Activated CD4-positive, alpha-beta T cell treated with anti-CD3 and anti-CD28 coated beads, Interleukin-2, amount 10 ng/mL, durations not matched to agents 7 days and 5 days (primary cell): ENCODE measurements at places on chromosomes 16 and 17. TPM values are rescaled to one million over a fixed set of nuclear protein-coding genes. Genes with fewer than 3 reads are reported as not detected.

DNA sequence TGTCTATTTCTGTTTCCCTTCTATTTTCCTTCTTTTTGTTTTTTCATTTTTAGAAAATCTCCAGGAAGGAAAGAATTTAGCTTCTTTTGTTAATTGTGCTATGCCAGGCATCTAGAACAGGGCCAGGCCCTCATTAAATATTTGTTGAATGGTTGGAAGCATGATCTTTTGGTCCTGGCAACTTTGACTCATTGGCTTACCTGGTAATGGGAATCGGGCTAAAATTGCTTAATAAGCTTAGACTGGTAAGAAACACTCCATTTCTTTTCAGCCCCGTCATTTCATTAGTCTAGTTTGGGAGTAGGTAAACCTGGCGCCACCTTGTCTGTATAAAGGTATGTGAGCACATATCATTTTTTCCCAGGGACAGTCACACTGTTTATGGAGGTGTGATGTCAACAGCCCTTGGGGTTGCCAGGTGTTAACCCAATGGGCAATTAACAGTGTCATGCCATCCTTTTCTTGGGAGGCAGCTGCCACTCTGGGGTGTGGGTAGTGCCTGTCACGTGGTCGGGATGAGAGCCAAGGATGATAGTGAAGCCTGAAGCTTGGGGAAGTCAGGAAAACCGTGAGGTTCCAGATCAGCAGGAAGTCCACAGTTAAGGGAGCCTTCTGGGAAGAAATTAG lies 9.5 kb upstream of the NDEL1 start:
- H3K36me3 ChIP-seq, result no peaks in the 10 kb centered on the region
- H3K27me3 ChIP-seq, result peaks cover 20% of the 10 kb centered on the region
- H3K4me1 ChIP-seq, result no peaks in the 10 kb centered on the region
- DNase-seq, result no peak

The SLC13A2 gene
- total RNA-seq, result not detected

The CHD3 gene
- 223 TPM for total RNA-seq

The CLDN7 gene
- 0.29 TPM for total RNA-seq

The WNT3 gene
- total RNA-seq, result not detected

DNA sequence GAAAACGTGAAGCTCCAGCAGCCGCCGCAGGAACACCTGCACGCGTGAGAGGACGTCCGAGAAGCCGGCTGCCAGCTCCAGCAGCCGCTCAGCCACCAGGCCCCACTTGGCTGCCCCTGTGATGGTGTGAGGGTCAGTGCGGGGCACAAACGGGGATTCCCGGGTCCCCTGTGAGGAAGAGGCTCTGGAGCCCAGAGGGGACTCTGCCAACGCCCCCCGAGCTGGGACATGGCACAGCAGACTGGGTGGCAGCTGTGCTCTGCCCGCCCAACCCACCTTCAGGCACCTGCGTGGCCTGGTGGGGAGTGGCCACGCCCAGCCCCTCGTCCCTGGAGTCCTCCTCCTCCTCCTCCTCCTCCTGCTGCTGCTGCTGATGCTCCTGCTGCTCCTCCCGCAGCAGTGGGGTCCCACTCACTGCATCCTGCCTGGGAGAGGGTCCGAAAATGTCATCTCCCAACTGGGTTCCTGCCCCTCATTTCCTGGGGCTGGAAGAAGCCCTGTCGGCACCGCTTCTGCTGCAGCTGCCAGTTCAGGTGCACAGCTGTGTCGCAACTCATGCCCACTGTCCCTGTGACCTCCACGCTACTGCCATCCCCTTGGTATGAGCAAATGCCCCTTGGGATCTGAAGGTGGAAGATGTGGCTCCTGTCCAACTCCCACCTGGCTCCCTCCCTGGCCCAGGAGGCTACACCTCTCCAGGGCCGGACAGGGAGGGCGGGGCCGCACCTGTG lies 27.5 kb downstream of the CTU2 start:
- H3K36me3 ChIP-seq, result peaks cover 15% of the 10 kb centered on the region
- H3K27ac ChIP-seq, result no peak overlapping the region
- peaks cover 5% of the 10 kb centered on the region for H3K4me1 ChIP-seq
- H3K27me3 ChIP-seq, result no peaks in the 10 kb centered on the region
- no peak for DNase-seq
